NCI-H345 (cell line): ENCODE measurements at places on chromosomes 3 and 15.

DNA sequence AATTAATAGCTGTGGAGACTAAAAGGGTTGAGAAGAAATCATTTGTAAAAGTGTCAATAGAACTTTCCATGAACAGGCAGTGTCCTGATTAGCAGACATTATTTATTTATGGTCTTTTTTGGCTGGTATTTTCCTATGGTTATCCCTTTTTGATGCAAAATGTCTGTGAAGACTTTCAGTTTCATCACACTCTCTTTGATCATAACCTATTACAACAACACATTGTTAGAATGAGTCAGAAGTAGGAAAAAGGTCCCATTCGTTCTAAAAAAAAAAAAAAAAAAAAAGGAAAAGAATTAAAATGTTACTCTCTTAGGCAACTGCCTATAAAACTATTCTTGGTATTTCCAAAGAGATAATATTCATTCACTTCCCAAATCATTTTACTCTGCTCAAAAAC lies 62.1 kb downstream of the SLC49A4 start:
- no peak for DNase-seq

- no peak for DNase-seq
Measured at GRCh38 chr3:129952556-129953355, 21.8 kb upstream of the TRH start.

- no peak for DNase-seq
Measured at GRCh38 chr15:72037321-72037720, 80.6 kb downstream of the MYO9A start.

- DNase-seq, result no peak
Measured at GRCh38 chr15:88231909-88232644, 24.5 kb downstream of the NTRK3 start.

DNA sequence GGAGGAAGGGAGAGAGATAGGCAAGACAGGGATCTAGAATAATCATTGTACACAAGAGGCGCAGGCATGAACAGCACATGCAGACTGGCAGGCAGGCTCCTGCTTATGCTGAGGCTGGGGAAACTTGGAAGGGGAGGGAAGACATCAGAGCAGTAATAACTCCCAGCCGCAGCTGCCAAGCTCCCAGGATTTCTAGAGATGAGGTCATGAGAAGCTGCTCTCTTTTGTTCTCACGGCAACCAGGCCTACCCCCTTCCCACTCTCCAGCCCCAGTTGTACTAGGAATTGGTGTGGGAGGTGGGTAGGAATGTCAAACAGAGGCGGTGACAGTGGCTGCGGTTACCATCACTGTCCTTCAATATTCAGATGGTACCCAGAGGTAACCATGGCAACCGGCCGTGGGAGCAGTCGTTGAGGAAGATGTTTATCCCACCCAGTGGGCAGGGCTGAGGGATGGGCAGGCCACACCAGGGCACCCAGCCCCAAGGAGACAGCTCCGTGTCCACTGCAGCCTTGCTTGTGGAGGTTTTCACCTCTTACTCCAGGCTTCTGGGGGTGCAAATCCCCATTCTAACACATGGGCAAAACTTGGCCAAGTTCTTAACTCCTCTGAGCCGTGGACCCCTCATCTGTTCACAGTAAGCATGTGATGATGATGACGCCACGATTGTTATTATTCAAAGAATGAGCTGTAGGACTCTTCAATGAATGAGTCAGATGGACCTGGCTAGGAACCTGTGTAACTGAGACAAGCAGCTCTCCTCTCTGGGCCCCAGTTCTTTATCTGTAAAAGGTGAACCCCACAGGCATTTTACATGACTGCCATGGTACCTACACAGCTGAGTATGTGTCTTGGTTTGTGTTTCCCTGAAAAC lies 360.8 kb upstream of the PROK2 start:
- DNase-seq, result no peak

DNA sequence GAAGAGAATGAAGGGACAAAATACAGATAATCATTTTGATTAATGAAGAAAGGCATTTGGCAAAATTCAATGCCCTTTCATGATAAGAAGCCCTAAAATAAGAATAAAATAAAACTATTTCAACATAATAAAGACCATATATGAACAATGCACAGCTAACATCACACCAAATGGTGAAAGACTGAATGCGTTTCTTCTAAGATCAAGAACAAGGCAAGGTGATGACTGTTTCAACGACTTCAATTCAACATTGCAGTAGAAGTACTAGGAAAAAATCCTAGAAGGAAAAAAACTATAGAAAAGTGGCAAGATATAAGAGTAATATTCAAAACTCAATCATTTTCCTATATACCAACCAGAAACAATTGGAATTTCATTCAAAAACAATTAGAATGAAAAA lies 280.1 kb upstream of the GRM7 start:
- DNase-seq, result no peak

DNA sequence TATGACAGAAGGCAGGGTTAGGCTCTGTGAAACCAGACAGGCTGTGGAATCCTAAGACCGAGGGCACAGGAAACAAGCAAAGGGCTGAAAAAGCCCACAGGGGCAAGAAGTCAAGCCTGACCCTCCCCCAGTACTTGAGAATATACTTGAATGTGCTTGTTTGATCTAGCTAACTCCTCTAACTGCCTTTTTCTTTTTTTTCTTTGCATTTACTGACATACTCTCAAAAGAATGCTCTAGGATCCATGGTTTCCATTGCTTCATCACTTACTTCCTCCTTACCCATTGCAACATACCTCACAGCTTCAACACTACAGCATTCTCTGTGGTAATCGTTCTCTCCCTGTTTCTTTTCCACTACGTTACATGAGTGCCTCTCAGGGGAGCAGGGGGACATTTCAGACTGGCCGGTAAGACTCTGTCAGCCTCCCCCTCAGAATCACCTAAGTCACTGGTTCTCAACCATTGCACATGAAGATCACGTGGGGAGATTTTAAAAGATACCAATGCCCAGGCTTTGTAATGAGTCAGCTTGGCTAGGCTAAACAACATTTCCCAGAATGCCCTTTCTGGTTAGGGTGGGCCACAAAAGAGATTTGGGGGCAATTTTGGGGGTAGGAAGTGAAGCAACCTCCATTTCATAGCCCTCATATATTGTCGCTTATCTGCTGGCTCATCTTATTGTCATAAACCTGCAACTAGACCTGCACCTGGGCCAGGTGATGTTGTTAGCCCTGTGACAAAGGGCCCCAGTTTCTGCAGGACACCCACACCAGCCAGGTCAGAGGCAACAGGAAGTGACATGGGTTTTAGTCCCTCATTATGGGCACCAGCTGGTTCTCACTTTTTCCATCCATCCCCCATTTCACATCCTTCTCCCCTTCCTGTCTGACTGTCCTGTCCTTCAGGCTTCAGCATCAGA lies 24.6 kb upstream of the RSL24D1 start:
- no peak for DNase-seq

DNA sequence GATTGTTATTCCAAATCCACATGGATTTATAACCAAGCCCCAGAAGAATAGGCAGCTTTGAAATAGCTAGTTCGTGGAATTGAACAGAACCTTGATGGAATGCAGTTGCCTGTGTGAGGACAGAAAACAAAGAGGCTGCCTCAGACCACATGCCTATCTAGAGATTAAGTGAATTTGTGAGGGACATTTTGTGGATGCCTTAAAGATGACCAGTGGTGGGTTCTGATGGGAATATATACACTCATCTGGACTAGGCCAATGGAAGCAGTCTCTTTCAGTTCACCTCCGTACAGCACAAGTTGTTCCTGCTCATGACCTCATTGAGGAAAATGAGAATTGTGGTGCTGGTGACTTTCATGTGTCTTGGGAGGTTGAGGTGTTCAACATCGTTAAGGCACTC lies 63.2 kb upstream of the PYDC2 start:
- DNase-seq, result no peak

DNA sequence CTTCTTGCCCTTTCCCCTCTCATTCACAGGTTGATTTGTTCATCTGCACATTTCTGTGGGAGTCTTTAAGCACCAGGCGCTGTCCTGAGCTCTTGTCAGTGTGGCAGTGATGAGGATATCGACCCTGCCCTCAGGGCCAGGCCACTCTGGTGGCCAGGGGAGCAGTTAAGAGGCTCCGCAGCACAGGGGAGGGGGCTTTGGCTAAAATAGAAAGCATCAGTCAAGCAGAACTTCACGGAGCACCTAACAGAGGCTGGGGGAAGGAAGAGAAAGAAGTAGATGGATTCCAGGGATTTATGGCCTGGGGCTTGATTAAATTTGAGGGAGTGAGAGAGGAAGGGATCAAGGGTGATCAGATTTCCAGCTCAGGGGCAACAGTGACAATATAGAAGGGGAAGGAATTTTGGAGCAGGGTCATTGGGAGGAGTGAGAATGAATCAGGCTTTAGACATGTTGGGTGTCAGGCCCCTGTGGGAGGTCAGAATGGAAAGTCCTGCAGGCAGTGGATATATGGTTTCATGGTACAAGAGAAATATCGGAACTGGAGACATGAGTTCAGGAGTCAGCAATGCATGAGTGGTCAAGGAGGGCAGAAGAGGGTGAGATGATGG lies 73.0 kb upstream of the GLCE start:
- DNase-seq, result no peak

- DNase-seq, result no peak
Measured at GRCh38 chr3:112086875-112087524, 811 bp downstream of the C3orf52 start.

DNA sequence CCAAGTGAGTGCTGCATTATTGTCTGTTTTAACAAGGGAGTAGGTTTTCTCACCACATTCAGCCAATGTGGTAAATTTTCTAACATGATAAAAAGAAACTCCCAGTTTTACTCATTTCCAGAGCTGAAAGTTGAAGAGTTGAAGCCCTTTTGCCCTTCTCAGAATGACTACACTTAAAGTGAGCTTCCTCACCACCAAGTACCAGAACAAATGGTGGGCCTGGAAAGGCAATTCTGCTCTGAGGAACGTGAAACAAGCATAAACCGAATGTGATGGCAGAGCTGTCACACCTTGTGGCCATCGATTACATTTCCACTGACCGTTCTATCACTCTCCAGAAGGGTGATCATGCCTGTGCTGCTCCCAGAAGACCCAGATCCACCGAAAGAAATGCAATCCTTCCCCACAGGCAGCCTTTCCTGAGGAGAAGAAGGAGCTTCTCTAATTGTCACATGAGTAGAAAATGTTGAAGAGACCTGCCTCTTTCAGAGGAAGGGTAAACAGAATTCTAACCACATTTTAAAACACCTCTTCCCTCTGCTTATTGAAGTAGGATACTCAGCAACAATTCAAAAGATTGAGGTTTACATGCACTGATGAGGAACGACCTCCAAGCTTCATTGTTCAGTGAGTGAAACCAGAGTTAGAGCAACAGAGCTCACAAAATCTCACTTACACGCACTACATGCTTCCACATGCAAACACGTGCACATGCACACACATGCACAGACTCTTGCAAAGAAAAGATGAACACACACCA lies 21.4 kb upstream of the CCR9 start:
- DNase-seq, result no peak

GRCh38 chr3:99175276-99175812 lies 273.8 kb upstream of the DCBLD2 start:
- DNase-seq, result no peak

DNA sequence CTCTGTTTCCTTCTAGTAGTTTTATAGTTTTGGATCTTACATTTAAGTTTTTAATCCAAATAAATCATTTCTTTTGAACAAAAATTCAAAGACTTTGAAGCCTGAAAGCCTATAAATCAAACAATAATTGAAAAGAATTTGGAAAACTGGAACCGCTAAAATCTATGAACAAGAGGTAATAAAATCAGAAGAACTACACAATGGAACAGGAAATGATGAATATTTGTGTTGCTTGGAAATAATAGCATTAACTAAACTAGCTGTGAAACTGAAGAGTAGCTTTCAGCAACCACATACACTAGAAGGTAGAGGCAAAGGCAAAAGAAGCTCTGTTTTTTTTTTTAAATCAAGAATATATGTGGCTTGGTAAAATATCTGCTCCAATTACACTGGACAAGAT lies 147.9 kb upstream of the ABI3BP start:
- DNase-seq, result no peak

GRCh38 chr3:99982650-99983049 lies 131.7 kb downstream of the FILIP1L start:
- DNase-seq, result no peak

- no peak for DNase-seq
Measured at GRCh38 chr3:22971497-22971896, 231.6 kb upstream of the UBE2E2 start.

GRCh38 chr3:164851905-164852304 lies 226.4 kb downstream of the SI start:
- no peak for DNase-seq

GRCh38 chr15:29773816-29774215 lies 48.5 kb downstream of the TJP1 start:
- DNase-seq, result no peak

DNA sequence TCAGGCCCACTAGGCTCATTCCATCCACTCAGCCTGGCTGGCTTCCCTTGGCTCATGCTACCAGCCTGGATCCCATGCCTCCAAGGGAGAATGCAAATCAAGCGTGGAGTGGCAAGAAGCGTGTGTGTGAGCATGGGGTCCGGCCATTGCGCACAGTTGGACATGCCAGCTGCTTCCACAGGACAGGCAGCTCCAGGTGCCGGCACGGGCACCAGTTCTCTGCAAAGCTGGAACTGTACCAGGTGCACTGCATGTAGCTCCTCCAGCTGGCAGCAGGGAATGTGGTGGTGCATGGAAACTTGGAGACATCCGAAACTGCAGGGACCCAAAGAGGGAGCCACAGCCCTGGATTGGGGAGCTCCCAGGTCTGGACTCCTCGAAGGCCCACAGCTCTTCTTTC lies 449.8 kb downstream of the EPHA6 start:
- DNase-seq, result no peak

DNA sequence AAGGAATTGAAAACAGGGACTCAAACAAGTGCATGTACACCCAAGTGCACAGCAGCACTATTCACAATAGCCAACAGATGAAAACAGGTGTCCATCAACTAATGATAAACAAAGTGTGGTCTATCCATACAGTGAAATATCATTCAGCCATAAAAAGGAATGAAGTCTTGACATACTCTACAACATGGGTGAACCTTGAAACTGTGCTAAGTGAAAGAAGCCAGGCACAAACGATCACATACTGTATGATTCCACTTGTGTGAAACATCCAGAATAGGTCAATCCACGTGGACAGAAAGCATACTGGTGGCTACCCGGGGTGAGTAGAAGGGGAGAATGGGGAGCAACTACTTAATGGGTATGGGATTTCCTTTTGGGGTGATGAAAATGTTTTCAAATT lies 29.6 kb upstream of the PLXND1 start:
- no peak for DNase-seq

GRCh38 chr3:66885326-66886000 lies 112.6 kb upstream of the KBTBD8 start:
- no peak for DNase-seq

DNA sequence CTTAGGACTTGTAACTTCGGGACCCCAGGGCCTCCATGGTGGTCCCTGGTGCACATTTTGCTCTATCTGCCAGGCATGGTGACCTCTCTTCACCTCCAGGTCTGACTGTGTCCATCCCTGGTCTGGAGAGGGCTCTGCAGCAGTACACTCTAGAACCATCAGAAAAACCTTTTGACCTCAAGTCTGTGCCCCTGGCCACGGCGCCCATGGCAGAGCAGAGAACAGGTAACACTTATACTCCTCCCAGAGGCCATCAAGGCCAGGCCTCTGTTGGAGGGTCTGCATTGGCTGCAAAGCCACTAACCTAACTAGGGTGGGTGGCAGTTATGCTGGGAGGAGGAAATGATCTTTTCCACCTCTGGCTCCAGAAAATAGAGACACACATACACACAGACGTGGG lies 10.3 kb upstream of the HMCES start:
- no peak for DNase-seq

- no peak for DNase-seq
Measured at GRCh38 chr3:194220901-194221326, 85.0 kb downstream of the HES1 start.
